ENCODE measurements at places on chromosomes 4 and X.

DNA sequence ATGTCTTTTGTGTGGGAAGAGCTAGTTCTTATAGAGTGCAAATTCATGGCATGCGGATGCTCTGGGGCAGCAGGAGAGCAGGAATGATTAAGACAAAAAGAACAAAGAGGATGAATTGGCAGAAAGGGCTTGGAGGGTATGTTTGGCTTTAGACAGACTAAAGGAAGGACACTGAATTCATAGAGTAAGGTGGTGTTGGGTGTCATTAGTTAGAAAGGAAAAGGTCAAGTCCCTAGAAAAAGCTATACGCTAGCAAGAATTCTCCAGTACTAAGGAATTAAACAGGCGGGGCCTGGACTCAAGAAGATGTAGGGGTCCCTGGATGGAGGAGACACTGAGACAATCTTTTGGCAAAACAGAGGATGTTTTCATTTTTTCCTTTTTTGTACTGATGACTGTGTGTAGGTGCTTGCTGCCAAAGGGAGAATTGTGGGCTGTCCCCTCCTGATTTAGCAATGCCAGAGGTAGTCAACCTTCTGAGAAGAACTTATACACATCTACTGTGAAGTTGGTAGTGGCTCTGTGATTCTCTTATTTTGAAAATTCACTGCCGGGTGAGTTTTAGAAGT is 391.0 kb downstream of the SPRY1 start:
- no peak for DNase-seq

GRCh38 chr4:87005690-87006425 is 71.0 kb downstream of the AFF1 start:
- DNase-seq: peak; percentile 19

- peak; percentile 14 for DNase-seq
Measured at GRCh38 chr4:3491681-3492405, 28.7 kb downstream of the DOK7 start.

- DNase-seq: no peak
Measured at GRCh38 chrX:9598344-9598743, 133.5 kb downstream of the TBL1X start.

DNA sequence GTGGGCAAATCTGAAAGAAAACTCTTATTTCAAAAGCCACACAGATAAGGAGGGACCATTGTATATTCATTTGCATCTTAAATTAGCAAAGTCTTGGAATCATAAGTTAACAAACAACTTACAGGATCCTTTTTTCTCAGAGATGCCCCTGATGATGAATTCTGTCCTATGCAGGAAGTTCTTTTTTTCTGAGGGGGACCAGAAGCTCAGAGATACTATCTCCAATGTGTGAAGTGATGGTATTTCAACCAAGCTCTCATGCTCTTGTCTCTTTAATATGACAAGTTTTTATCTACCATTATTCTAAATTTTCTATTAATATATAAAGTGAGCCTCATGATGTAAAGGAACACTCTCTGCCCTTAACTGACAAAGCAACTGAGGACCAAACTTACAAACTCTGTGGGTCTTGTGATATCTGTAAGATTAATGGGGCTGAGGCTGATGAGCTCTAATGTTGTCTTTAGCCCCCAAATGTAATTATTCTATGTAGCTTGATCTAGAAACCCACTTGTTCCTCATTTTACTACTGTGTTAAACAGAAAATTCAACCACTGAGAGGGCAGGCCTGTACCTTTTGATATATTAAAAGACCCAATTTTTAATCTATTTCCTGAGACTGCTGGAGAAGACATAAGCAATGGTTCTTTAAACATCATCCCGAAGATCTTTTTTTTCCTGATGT is 27.0 kb downstream of the TEC start:
- DNase-seq: no peak

GRCh38 chr4:129403848-129404247 is 307.9 kb downstream of the C4orf33 start:
- DNase-seq: no peak

- DNase-seq: no peak
Measured at GRCh38 chrX:68411729-68412128, 21.6 kb downstream of the OPHN1 start.

GRCh38 chrX:100409610-100410590 is at the start of gene PCDH19:
Gene PCDH19 (minus strand): TSS chrX:100410273. CDS start chrX:100408597, 1,676 bp downstream.
- no peak for DNase-seq

- no peak for DNase-seq
Measured at GRCh38 chr4:125497861-125498260, 183.1 kb downstream of the FAT4 start.

DNA sequence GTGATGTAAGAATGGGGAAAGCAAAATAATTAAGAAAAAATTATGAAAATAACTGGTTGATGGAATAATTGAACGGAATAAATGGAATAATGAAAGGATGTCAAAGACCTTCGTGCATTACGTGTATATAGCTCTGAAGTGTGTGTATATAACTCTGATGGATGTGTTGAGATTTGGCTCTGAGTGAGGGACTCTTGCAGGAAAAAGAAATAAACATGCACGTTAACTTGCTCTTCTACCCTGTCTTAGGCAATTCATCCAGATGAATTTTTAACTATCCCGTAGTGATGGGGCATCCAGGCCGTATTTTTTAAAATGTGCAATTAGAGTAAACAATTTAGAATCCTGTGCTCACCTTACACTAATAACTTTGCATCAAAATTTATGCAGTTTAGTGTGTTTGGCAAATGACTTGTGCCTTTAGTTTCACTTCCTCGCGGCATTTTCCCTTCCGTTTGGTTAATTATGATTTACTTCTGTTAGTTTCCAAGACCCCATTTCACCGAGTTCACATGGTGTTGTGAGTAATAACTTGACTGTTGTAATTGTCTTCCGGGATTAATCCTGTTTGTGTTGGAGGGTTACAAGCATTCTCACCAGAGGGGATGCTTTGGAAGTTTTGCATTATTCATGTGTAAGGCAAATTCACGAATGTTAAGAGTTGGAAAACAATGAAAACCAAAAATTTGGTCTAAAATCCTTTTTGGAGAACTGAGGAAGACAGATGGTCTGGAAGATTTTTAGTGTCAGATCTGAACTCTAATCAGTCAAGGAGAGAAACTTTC is 256.5 kb upstream of the FAT1 start:
- DNase-seq: no peak

DNA sequence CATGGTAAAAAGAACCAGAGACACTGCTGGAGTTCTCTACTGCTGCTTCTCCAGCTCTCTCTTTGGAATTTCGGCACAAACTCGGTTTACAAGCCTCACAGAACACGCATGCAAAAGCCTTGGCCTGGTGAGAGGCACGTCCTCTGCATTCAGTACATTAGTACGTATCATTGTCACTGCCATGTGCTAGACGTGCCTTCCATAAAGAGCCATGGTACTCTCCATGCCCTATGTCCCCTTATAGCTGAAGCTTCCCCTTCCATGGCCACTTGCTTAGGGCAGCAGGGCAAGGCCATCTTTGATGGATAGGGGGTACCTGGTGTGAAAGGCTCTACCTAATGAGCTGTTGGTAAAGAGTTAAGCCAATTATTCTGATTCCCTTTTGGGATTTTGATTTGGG is 35.0 kb downstream of the DIPK2B start:
- no peak for DNase-seq

GRCh38 chr4:6473264-6474052 is 1.0 kb upstream of the PPP2R2C start:
- DNase-seq: no peak

GRCh38 chrX:2928191-2928582 is 952 bp downstream of the ARSD start:
- DNase-seq: no peak

DNA sequence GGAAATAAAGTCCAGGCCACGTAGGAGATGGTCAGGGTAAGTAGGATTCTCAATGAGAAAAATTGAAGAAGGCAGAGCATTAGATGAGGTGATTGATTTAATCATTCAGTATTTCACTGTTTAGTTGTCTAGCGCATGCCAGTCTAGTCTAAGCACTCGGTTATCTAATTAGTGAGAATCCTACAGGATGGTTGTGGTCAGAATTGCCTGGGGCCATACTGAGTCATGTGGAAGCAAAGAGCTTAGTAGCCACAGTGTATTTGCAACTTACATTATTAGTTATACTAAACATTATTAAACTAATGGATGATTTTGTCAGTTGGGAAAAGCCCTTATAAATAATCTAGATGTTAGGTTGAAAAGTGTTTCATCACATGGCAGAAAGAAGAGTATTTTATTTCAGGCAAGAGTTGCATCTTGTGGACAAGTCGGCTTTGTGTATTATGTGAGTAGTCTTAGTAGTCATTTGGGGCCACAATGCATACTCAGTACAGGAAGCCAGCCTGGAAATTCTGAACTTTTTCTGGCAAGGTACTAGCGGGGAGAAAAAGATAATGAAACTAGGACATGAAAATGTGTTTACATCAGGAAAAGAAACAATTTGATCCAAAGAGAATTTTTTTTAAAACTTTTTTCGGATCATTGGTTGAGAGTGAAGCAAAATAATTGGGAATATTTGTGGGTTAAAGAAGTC is 31.9 kb downstream of the CPEB2 start:
- no peak for DNase-seq

- no peak for DNase-seq
Measured at GRCh38 chr4:85302756-85303155, 172.2 kb upstream of the ARHGAP24 start.

DNA sequence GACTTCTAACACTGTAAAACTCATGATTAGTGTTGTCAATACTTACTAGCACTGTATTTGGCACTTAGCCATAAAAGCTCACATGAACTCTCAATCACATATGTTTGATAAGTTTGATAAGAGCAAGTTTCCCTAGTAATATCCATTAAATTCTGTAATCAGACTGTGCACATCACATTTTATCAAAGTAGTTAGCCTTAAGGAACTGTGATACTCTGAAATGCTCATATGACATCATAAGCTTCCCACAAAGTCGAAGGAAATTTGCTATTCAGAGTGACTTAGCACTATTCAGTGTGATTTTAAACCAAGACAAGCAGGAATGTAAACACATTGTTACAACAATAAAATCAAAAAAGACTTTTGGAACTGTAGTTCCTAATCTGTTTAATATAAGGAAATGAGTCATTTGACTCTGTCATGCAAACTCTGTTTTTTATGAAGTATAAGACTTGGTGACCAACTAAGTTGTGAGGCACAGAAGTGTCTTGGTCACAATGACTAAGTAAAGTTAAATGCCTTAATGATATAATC is 6.7 kb downstream of the SLC7A11 start:
- DNase-seq: peak; percentile 87

Measured in RKO (cell line).